ENCODE measurements at places on chromosomes 3 and 15. TPM values are rescaled to one million over a fixed set of nuclear protein-coding genes. Genes with fewer than 3 reads are reported as not detected.

Gene PLSCR4
- total RNA-seq, result not detected

Gene CNTN6
- not detected for total RNA-seq

Gene ZNF860
- 0.19 TPM for total RNA-seq

Gene CHRNB4
- total RNA-seq, result not detected

Gene TRAT1
- 61.0 TPM for total RNA-seq

Gene BCL2A1
- total RNA-seq, result 111 TPM

Gene TMC3
- not detected for total RNA-seq

Gene RBPMS2
- total RNA-seq, result not detected

Gene ITIH1
- not detected for total RNA-seq

DNA sequence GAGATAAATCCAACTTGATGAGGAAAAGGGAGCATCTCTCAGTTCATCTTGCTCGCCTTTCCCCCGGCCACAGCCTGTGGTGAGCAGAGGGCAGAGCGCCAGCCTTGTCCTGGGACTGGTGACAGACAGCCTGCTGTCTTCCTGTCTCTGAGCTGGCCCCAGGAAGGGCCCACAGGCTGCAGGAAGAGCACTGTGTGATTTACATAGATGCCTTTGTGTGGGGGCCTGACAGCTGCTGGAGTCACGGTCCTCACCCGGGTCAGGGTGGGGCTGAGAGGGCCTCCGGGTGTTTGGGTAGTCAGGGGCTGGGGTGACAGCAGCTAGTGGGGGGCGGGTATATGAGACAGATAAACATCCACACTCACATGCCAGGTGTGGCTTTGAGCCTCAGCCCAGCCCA is 29.3 kb downstream of the PLA2G4D start:
- no peak overlapping the region for H3K27ac ChIP-seq
- peaks cover 2% of the 10 kb centered on the region for H3K4me1 ChIP-seq
- H3K4me3 ChIP-seq, result no peak overlapping the region
- DNase-seq, result no peak

DNA sequence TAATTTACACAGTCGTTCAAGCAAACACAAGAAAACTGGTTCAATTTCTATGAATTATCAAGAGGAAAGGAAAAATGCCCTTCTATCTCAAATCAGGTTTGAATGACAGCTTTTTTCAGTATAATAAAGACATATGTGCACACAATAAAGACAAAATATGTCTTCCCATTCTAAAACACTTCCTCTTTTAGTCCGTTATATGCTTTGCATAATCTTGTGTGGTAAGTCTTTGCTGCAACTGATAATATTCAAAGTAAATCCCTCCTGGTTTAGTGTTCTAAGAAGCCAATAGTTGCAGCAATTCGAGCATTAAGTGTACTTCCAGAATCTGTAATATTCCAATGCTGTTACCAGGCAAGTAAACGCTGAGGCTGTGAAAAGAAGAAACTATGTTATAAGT is 43.7 kb upstream of the MAPKBP1 start:
- peaks cover 13% of the 10 kb centered on the region for H3K36me3 ChIP-seq
- H3K27ac ChIP-seq, result no peak overlapping the region
- no peak for DNase-seq
- no peaks in the 10 kb centered on the region for H3K4me1 ChIP-seq

DNA sequence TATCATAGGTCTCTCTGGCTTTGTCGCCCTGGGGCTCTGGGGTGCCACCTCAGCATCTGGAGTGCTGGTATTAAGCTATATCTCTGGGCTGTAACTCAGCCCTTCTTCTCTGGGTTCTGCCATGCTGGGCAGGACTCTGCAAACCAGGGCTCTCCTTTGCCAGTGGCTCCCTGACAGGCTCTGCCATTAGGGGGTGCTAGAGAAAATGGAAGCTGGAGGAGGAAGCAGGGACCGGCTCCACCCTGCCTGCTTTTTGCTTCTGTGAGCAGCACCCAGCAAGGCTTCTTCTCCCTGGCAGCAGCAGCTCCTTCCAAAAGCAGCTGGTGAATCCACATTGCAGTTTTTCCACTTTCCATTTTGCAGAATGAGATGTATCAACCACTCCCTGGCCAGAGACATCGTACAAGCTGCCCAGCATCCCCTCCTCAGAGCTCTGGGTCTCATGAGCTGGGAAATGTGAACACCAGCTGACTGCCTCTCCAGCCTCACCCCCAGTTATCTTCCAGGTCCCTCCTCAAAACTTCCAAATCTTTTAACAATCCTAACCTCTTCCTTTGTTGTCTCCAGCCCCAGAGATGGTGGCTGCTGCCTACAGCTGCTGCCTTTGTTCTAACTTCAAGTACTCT is 165.0 kb downstream of the ABHD5 start:
- no peak overlapping the region for H3K4me3 ChIP-seq
- H3K27me3 ChIP-seq, result peaks cover 16% of the 10 kb centered on the region
- peak; percentile 82 for DNase-seq
- no peak overlapping the region for H3K27ac ChIP-seq

DNA sequence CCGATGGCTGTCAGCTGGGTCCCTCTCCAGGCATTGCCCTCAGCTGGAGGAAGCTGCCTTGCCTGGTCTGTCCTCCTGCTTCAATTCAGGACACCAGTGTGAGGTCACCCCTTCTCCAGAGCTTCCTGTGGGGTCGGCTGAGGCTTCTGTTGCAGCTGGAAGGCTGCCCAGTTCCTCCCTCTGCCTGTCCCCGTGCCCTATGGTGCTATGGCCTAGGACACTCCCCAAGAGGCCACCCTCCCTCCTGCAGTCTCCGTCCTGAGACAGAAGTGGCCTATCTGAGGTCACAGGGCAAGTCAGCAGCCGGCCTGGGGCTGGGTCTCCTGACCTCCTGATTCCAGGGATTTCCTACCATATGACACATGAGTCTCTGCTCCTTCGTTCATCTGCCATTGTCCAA is 57.9 kb downstream of the RASGRF1 start:
- DNase-seq, result no peak
- H3K4me1 ChIP-seq, result no peaks in the 10 kb centered on the region

GRCh38 chr3:81726735-81727134 is 34.7 kb downstream of the GBE1 start:
- DNase-seq, result no peak
- no peak overlapping the region for H3K4me3 ChIP-seq
- H3K4me1 ChIP-seq, result peaks cover 7% of the 10 kb centered on the region
- no peak overlapping the region for H3K27ac ChIP-seq
- H3K27me3 ChIP-seq, result no peaks in the 10 kb centered on the region
- H3K36me3 ChIP-seq, result no peaks in the 10 kb centered on the region

GRCh38 chr15:41780266-41780665 is 6.0 kb downstream of the MAPKBP1 start:
- H3K27me3 ChIP-seq, result no peaks in the 10 kb centered on the region
- H3K4me1 ChIP-seq, result peaks cover 55% of the 10 kb centered on the region
- H3K36me3 ChIP-seq, result peaks cover 9% of the 10 kb centered on the region
- no peak for DNase-seq

DNA sequence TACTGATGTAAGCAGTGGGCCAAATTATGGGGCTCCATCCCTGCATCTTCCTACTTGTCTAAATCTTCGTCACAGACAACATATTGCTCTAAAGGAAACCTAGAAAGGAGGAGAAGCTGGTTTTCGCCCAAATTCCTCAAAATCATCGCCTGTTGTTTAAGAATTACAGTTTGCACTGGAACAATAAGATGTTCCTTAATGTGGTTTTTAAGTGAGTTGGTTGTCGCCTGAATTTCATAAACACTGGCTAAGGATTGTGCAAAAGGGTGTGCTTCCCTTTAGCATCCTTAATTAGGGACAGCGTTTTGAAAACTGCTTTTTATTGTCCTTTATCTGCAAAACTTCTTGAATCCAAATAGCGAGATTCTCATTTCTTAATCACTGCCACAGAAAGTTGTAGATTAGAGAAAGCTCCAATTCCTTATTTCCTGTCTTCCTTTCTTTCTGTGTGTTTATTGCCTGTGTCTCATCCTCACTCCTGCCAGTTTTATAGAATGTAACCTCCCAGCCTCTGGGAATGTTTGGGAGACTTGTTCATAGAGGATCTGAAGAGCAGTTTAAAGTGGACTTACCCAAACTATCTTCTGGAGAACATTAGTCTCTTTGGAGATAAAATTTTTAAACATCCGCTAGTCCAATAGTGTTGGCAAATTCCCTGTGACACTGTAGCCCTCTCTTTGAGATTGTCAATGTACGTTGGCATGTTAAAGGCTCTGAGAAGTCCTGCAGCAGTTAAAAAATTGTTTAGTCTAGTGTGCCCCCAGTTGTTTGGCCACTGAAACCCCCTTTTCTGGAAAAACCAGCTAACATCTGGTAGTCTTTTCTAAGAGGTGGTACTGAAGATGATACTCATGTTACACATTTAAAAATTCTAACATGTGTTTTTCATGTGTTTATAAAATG is 50.4 kb downstream of the FLNB start:
- peaks cover 2% of the 10 kb centered on the region for H3K36me3 ChIP-seq
- no peak overlapping the region for H3K27ac ChIP-seq
- H3K4me1 ChIP-seq, result no peaks in the 10 kb centered on the region
- no peak for DNase-seq
- no peak overlapping the region for H3K4me3 ChIP-seq
- H3K27me3 ChIP-seq, result no peaks in the 10 kb centered on the region

GRCh38 chr3:30426293-30426993 is 180.0 kb upstream of the TGFBR2 start:
- H3K4me3 ChIP-seq, result no peak overlapping the region
- H3K4me1 ChIP-seq, result no peaks in the 10 kb centered on the region
- no peaks in the 10 kb centered on the region for H3K27me3 ChIP-seq
- DNase-seq, result no peak

DNA sequence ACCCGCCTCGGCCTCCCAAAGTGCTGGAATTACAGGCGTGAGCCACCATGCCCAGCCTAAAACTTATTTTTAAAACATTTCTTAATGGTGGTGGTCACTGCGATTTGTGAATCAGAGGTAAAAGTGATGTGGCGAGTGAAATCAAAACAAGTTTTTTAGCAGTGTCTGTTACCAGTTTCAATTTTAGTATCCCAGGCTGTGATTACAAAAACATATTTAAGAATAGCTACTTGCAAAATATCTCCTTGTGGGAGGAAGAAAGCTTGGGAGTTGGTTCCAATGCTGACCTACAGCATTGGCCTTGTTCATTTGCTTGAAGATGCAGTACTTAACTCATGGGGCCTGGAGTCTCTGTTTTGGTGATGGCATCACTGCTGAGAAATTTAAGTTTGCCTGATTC is 4.5 kb downstream of the RAB7A start:
- H3K4me3 ChIP-seq, result peak overlapping the region; percentile 57
- peaks cover 2% of the 10 kb centered on the region for H3K27me3 ChIP-seq
- peaks cover 64% of the 10 kb centered on the region for H3K4me1 ChIP-seq
- peak overlapping the region; percentile 63 for H3K27ac ChIP-seq
- H3K36me3 ChIP-seq, result peaks cover 46% of the 10 kb centered on the region

DNA sequence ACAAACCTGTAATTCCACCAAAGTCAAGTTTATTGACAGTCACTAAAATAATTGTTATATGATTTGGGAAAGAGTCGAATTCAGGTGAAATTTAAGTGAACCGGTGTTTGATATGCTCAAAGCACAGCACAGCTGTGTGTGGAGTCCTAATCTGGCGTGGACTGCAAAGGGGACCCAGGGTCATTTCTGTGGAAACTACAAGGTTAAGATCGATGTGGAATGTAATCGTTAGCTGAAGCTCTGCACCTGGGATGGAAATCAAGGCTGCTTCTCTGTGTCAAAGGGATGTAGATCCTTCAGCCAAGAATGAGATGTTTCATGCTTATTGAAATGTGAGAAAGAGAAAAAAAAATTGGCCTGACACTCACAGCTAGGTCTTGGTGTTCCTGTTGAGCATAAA is 1.6 kb upstream of the ELP6 start:
- peak overlapping the region; percentile 88 for H3K27ac ChIP-seq
- H3K27me3 ChIP-seq, result peaks cover 13% of the 10 kb centered on the region
- DNase-seq, result no peak
- peaks cover 11% of the 10 kb centered on the region for H3K36me3 ChIP-seq

- no peak overlapping the region for H3K27ac ChIP-seq
- H3K4me1 ChIP-seq, result no peaks in the 10 kb centered on the region
- H3K36me3 ChIP-seq, result no peaks in the 10 kb centered on the region
- no peak for DNase-seq
- H3K27me3 ChIP-seq, result peaks cover 15% of the 10 kb centered on the region
- no peak overlapping the region for H3K4me3 ChIP-seq
Measured at GRCh38 chr3:141352262-141352984, 15.9 kb upstream of the ZBTB38 start.

- no peaks in the 10 kb centered on the region for H3K27me3 ChIP-seq
- H3K36me3 ChIP-seq, result peaks cover 93% of the 10 kb centered on the region
Measured at GRCh38 chr15:81301385-81301784, 22.6 kb downstream of the STARD5 start.

GRCh38 chr15:70267879-70268278 is 170.2 kb upstream of the TLE3 start:
- no peak for DNase-seq
- no peaks in the 10 kb centered on the region for H3K36me3 ChIP-seq
- no peak overlapping the region for H3K4me3 ChIP-seq
- peaks cover 11% of the 10 kb centered on the region for H3K4me1 ChIP-seq
- H3K27ac ChIP-seq, result no peak overlapping the region
- peaks cover 41% of the 10 kb centered on the region for H3K27me3 ChIP-seq

DNA sequence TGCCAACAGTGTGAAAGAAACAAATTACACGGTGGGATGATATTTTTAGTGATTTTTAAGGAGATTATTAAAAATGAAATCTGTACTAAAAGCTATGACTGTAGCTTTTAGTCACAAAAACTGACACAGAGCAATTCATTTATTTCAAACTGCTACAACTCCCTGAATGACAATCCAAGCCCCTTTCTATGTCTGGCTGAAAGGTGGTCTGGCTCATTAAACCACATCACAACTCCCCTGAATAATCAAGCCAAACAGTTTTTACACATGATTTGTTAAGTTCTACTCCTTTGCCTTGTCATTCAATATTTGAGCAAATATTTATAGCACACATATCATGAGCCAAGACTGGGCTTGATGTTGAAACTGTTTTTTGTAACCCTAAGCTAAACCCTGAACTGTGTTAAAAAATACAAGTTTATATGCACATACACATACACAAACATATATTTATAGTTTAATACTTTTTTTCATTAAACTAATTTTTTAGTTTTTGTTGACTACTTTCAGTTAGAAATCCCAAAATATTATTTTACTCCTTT is 125.5 kb downstream of the RBMS3 start:
- H3K4me3 ChIP-seq, result no peak overlapping the region
- H3K27me3 ChIP-seq, result no peaks in the 10 kb centered on the region
- H3K36me3 ChIP-seq, result no peaks in the 10 kb centered on the region

DNA sequence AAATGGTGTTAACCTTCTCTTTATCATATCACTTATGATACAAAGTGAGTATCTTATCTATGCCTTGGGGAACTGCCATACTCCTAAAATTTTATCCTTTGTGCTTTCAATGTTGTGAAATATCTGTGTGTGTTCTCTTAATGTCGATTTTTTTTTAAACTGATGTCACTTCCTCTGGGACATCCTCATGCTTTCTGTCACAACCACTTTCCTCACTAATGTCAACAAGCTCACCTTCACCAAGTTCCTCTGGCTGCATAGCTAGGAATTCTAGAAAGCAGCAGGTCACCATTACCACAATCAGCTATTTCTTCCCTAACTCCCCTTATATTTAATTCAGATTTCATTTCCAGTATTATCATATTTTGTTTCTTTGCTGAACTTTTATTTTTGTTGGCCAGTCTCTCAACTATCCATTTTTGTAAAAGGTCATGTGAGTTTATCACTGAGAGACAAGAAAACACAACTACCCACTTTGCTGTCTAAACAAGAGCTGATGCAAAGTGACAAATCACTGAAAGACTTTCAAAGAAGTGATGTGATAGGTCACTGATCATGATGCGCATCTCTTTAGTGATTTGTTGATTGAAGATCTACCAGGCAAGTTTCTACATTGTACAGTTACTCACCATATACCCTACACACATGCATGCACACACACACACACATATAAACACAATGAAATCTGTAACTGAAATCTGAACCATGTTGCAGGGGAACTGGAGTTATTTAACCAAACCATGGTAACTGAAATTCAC is 369.0 kb downstream of the ULK4 start:
- H3K27ac ChIP-seq, result no peak overlapping the region
- no peaks in the 10 kb centered on the region for H3K27me3 ChIP-seq
- H3K4me3 ChIP-seq, result no peak overlapping the region
- H3K4me1 ChIP-seq, result no peaks in the 10 kb centered on the region
- no peak for DNase-seq

Data from activated CD4-positive, alpha-beta T cell treated with anti-CD3 and anti-CD28 coated beads, Interleukin-2, amount 10 ng/mL, durations not matched to agents 24 days and 14 days (primary cell).